Uterus (tissue), 4 donors: ENCODE measurements at places on chromosomes 5 and 9. TPM values are rescaled to one million over a fixed set of nuclear protein-coding genes. Genes with fewer than 3 reads are reported as not detected.

DNA sequence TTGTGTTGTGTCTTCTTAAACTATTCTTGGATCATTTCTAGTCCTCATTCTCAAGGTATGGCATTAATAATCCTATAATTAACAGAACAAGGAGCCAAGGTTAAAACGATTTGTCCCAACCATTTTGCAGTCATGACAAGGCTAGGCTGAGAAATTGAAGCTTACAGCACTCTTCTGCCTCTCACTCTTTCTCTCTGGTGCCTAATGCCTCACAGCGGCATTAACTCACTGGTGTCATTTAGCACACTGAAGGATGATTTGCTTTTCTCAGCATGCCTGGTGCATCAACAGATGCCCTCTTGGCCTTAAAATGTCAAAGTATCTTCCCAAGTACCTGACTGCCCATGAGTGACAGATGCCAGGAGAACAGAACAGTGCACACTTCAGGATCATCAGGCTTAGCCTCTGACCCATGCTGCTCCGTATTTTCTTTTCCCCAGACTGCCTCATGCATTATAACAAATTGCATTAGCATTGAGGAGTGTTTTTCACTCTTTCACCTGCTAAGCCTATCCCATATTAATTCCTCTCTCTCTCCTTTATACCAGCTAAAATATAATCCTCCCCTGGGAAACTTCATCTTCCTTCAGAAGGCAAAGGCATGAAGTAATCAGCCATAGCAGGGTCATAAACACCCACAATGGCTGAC is 61.1 kb upstream of the SV2C start:
- DNase-seq = no peak

DNA sequence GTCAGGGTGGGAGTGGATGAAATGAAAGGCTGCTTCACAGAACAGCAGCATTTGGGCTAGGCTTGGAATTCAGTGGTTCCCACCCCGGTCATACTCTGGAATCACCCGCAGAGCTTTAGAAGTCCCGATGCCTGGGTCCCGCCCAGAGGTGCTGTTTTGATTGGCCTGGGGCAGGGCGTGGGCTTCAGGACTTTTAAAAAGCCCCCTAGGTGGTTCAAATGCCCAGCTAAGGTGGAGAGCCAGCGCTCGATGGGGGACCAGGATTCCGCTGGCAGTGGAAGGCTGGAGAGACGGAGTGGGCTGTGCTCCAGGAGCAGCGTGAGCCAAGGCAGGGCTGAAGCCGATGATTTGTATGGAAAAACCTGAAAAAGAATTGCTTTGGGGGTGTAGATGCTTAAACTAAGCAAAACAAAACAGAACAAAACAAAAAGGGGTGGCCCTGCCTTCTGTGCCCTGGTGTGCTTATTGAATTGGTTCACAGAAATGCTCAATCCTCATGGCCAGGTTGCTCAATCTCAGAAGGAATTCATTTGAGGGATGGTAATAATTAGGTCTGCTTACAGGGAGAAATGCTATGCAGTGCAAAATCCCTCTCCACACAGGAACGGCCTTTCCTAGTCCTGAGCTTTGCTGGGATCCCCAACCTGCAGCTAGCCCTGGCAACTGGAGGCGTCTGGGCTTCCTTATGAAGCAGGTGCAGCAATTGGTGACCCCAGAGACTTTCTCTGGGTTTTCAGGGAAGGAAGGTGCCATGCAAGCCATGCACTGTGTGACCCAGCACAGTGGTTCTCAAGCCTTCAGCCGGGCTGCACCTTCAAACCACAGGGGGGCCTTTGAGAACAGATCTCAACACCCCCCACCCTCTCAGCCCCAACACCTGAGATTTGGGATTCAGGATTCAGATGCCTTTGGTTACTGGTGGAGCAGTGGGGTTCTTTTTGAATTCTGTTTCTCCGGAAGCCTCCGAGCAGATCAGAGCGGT is 174.0 kb upstream of the ZNF618 start:
- no peak for DNase-seq

- no peak for DNase-seq
Observed at GRCh38 chr5:99795031-99795430, 740.1 kb upstream of the FAM174A start.

GRCh38 chr5:124278636-124279035 is 467.8 kb downstream of the ZNF608 start:
- no peak for DNase-seq

GRCh38 chr5:132277256-132277655 is 16.9 kb upstream of the SLC22A4 start:
- no peak for DNase-seq

DNA sequence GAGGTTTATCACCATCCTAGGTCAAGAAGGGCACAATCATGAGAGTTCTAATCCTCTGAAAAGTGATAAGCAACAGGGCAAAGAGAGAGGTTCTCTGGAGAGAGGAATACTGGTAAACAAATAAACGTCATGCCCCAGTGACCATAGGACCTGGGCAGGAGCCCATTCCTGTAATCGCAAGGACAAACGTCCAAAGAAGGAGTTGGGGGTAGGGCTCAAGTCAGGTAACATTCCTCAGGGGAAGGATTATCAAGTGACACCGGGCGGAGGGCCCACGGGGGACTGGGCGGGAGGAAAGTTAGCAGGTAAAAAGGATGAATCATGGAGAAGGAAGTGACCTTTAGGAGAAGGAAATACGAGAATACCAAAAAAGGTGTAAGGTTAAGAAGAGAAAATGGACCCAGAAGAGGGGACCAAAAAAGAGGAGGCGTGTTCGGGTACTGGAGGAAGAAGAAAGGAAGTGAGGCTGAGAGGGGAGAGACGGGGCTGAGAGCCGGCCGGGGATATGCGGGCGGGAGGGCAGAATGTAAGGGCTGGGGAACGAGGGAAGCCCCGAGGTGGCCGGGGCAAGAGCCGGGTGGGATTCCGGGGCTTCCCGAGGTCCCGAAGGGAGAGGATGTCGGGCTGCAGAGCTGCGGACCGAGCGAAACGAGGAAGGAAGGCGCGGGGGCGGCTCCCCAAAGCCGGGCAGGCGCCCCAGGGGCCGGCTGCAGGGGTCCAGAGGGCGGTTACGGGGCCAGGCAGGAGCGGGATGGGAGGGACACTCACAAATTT is 583 bp downstream of the DIAPH1 start:
- DNase-seq = peak; percentile 35

BARX1 gene
- total RNA-seq = not detected

DNAJA1 gene
- total RNA-seq = 60.0 TPM

DNA sequence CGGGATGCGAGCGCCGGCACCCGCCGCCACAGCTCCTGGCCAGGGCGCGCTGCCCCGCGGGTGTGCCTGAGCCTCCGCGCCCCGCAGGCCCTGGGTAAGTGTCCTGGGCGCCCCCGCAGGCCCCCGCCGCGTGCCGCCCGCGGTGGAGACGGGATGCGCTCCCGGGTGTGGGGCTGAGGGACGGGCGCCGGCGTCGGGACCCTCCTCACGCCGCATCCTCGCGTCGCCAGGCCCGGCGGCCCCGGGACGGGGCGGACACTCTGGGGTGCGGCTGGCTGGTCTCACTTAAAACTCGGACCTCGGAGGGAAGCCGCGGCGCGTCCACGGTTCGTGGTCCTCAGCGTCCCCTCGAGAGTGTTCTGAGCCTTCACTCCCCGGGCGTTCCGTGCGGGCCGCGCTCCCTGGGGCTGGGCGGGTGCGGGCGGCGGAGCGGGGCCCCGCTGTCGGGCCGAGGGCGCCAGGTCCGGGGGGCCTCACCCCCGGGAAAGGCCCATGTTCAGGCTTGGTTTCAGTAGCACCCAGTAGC is 275 bp downstream of the AHRR start:
- no peak for DNase-seq

- DNase-seq = no peak
Observed at GRCh38 chr5:122306461-122306860, 5.6 kb upstream of the SNCAIP start.

- no peak for DNase-seq
Observed at GRCh38 chr9:132854832-132855231, 23.3 kb downstream of the AK8 start.

ZNG1C gene
- 43.0 TPM for total RNA-seq

C5orf46 gene
- total RNA-seq = not detected

- no peak for DNase-seq
Observed at GRCh38 chr5:14118551-14119320, 24.4 kb upstream of the TRIO start.

GRCh38 chr9:114176624-114177291 is 21.4 kb downstream of the COL27A1 start:
- DNase-seq = no peak

CD274 gene
- total RNA-seq = 10.2 TPM

GRCh38 chr9:29176231-29176630 is 1603.0 kb upstream of the C9orf72 start:
- no peak for DNase-seq

- no peak for DNase-seq
Observed at GRCh38 chr9:114732823-114733222, 50.8 kb upstream of the TEX48 start.

DNA sequence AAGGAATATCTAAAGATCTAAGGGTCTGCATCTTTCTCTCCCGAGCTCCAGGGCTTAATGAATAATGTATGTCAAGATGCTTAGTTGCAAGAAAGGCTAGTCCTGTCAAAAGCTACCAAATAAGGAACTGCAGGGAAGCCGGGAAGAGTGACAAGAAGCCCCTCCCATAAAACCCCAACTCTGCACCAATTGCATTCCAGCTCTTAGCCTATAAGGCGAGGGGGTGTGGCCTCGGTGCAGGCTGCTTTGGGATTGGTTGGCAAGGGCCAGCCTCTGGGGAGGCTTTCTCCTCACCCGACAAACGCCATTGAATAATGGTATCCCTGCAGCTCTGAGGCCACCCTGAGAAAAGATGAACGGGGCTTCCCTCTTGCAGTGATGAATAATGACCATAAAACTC is 416.9 kb downstream of the RAB3C start:
- no peak for DNase-seq

DNA sequence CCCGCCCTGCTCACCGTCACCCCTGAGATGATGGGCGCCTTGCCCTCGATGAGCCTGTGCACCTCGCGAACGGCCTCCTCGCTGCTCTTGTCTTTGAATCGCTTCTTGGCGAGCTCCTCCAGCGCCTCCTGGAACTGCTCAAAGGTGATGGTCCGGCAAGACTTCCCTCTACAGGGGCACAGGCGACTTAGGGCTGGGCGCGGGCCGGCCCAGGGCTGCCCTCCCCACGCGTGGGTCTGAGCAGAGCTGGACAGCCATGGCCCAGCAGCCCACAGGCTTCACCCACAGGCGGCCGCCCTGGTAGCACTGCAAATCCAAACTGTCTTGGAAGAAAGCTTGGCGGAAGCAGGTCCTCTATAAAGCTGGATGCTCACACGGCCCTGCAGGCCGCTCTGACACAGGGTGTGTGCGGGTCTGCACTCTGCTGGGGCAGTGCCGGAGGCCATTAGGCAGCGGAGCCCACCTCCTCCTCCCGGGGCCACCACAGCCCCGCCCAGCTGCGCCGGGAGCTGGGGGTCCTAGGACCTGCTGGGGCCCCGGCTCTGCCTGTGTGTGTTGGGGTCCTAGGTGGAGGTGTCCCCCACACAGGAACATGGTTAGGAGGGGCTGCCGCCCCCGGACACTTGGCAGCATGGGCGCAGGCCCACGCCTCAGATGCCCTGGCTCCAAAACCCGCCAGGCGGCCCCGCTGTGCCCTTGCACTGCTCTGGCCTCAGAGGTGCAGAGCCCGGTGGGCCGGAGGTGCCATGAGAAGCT is 27.0 kb downstream of the TPPP start:
- no peak for DNase-seq

HK3 gene
- total RNA-seq = 4.1 TPM

QSOX2 gene
- total RNA-seq = 10.5 TPM

- DNase-seq = no peak
Observed at GRCh38 chr9:100884518-100884917, 144.0 kb upstream of the PLPPR1 start.

DNA sequence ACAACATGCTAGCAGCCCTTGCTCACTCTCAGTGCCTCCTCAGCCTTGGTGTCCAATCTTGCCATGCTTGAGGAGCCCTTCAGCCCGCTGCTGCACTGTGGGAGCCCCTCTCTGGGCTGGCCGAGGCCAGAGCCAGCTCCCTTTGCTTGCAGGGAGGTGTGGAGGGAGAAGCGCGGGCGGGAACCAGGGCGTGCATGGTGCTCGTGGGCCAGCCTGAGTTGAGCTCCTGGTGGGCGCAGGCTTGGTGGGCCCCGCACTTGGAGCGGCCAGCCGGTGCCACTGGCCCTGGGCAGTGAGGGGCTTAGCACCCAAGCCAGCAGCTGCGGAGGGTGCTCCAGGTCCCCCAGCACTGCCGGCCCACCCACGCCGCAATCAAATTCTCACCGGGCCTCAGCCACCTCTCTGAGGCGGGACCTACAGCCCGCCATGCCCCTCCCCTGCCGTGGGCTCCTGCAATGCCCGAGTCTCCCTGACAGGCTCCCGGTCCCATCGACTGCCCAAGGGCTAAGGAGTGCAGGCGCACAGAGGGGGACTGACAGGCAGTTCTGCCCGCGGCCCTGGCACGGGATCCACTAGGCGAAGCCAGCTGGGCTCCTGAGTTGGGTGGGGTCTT is 333.5 kb downstream of the KCNN2 start:
- DNase-seq = no peak
